BJ (cell line): ENCODE measurements at places on chromosomes 13 and 19.

DNA sequence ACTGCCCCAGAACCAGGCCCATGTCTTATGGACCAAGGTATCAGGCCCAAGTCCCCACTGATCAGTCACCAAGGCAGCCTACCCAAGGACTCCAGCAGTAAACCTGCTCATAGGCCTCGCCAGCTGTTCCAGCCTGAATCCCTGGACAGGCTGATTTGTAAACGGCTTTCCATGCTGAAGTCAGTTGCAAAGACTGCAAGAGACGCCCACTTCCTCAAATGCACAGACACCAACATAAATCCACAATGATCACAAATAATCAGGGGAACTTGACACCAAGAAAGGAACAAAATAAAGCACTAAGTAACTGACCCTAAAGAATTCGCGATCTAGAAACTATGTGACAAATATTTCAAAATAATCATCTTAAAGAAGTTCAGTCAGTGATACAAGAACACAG, 75.2 kb downstream of the RXFP2 start:
- no peak for DNase-seq

GRCh38 chr19:41589371-41589770, 13.4 kb downstream of the CEACAM21 start:
- no peak for DNase-seq

DNA sequence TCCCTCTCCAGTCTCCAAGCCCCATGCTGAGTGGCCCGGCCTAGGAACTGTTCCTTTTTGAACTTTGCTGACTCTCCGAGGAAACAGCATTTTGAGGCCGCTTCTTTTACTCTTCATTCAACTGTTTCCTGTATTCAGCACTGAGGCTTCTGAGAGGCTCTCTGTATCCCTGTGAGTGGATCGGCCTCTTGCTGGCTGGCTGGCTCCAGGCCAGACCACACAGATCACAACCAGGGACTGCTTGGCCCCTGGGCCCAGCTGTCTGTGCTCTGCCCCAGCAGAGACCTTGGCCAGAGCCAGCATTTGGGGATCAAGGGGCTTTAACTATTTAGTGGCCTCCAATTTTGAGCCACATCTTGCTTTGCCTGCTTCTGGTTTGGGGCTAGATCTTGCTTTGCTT, 75.6 kb upstream of the KL start:
- no peak for DNase-seq

GRCh38 chr13:110374431-110375370, 67.6 kb downstream of the COL4A2 start:
- DNase-seq = no peak

- DNase-seq = no peak
These were observed 29.7 kb downstream of the GPX4 start for GRCh38 chr19:1133471-1133929.

GRCh38 chr19:10683064-10683426, 18.2 kb upstream of the QTRT1 start:
- DNase-seq = no peak

GRCh38 chr19:18939922-18940768, 872 bp downstream of the HOMER3 start:
- DNase-seq = no peak

- no peak for DNase-seq
These were observed 238 bp downstream of the ZNF260 start for GRCh38 chr19:36527873-36528193.

DNA sequence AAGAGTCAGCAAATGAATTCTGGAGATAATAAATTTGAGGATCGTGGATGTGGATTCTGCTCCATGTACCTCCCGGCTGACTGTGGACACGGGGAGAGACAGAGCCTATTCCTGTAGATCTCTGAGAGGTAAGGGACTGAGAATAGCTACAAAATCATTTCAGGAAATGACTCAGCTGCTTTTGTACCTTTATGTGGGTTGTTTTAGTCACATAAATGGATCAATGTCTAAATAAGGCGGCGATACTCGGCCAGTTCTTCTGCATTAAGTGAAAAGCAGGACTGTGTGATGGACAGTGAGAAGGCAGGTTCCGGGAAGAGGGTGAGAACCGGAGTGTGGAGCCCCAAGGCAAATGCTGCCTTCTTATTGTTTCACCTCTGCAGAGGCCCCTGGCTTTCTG, 128.1 kb downstream of the EFNB2 start:
- no peak for DNase-seq

GRCh38 chr13:109818886-109819285, 32.5 kb upstream of the IRS2 start:
- no peak for DNase-seq

GRCh38 chr19:18672606-18673337, 10.7 kb upstream of the CRTC1 start:
- DNase-seq = no peak

GRCh38 chr13:99403458-99403971, 96.3 kb upstream of the GPR183 start:
- DNase-seq = no peak

DNA sequence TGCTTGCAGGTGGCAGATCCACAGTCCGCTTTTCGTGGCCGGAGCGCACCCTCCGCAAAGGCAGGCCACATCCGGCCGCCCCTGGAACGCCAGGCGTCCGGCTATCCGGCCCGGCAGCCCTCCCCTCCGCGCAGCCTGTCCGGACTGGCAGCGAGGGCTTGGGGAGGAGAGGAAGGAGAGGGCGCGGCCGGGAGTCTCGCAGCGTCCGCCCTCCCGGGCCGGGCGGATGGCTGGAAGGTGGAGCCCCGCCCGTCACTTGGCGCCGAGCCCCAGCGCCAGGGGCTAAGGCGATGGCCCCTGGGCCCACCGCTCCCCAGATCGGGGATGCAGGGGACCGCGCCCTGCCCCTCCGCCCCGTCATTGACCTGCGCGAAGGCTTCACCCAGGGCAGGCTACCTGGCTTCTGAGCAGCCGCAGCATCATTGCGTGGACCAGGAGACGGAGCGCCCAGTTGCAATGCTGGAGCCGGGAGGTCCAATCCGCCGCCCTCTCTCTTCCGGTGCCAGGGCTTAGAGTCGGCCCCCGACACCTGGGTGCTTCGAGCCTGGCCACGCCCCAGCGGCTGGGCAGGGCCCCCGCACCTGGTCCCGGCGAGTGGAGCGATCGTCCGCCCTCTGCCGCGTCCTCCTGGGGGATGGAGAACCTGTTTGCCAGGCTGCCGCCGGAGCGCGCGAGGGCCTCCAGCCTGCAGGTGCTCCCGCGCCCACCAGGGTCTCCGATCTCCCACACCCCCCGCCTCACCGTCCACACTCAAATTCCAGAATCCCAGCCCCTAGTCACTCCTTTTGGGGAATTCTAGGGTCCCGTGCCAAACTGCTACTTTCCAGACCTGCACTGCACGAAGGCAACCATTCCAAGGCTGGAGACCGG, at the start of gene FUT1:
Gene FUT1, minus strand, starts transcription at position 146 of the 870 bp plus-strand sequence. CDS start 1,360 bp downstream, outside the sequence.
- DNase-seq = no peak

DNA sequence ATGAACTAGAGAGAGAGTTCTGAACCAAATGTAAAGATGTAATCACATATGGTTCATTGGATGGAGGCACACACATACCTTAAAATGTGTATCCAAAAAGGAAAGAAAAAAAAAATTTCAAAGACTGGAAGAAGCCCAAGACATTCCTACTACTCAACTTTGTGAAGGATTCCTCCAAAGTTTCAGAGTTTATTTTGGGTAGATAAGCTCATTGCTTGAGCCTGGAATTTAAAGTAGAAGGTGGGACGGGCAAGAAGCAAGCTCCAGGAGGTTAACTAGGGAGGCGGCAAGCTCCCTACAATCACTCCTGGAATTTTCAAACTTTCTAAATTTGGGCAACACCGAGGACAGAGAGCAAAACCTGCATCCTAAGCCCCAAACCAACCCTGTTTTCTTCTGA, 1.9 kb downstream of the TSHZ3 start:
- no peak for DNase-seq
